Hypothalamus (tissue), 51 donors: ENCODE measurements at places on chromosomes 1 and 21.
A peak's percentile ranks its signal among the peaks of the same experiment; 100 is the strongest.

GRCh38 chr1:113353580-113353979 lies 36.7 kb upstream of the MAGI3 start:
- DNase-seq: no peak

DNA sequence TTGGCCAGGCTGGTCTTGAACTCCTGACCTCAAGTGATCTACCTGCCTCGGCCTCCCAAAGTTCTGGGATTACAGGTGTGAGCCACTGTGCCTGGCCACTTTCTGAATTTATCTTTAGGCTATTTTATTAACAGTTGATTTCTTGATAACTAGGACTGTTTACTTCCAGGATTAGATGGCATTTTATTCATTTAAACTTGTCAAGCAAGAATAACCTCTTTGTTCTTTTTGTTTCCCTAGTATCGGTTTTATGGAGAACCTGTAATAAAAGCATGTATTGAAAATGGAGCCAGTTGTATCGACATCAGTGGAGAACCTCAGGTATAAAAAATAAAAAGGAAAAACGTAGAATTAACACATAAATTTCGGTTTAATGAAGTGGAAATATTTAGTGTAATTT lies 11.5 kb downstream of the SCCPDH start:
- no peak for DNase-seq

- no peak for DNase-seq
Measured at GRCh38 chr1:97999320-97999719, 78.5 kb upstream of the DPYD start.

- DNase-seq: no peak
Measured at GRCh38 chr1:93880731-93881130, 1.7 kb upstream of the DNTTIP2 start.

- DNase-seq: no peak
Measured at GRCh38 chr1:164587617-164588501, 28.9 kb downstream of the PBX1 start.

- no peak for DNase-seq
Measured at GRCh38 chr1:85356130-85356529, 79.7 kb upstream of the BCL10 start.

DNA sequence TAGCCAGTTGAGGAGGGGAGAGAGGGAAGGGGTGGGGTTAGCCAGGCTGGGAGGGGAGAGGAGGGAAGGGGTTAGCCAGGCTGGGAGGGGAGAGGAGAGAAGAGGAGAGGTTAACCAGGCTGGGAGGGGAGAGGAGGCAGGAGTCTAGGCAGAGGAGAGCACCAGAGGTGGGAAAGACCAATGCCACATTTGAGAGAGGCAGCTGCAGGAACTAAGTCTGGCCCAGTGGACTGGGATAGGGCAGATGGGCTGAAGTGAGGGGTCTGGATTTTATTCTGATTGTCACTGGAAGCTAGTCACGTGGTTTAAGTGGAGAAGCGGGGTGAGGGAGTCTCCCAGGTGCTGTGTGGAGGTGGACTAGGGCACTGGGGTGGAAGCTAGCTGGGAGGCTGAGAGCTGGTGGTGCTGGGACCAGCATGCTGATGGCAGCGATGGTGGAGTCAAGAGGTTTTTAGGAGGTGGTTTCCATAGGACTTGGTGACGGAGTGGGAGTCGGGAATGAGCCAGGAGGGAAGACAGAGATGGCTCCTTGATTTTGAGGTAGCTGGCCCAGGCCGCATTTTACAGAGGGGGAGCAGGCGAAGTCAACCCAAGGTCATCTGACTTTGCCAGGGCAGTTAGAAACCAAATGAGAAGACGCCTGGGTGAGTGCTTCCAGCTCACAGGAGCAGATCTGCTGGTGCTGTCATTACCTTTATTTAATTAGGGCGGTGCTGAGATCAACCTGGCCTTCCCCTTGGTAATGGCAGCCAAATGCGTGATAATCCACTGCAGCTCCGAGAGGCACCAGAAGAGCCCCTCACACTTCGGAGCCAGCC lies 42.8 kb downstream of the DISP3 start:
- DNase-seq: no peak

- DNase-seq: no peak
Measured at GRCh38 chr1:201356701-201357100, 20.8 kb downstream of the TNNT2 start.

DNA sequence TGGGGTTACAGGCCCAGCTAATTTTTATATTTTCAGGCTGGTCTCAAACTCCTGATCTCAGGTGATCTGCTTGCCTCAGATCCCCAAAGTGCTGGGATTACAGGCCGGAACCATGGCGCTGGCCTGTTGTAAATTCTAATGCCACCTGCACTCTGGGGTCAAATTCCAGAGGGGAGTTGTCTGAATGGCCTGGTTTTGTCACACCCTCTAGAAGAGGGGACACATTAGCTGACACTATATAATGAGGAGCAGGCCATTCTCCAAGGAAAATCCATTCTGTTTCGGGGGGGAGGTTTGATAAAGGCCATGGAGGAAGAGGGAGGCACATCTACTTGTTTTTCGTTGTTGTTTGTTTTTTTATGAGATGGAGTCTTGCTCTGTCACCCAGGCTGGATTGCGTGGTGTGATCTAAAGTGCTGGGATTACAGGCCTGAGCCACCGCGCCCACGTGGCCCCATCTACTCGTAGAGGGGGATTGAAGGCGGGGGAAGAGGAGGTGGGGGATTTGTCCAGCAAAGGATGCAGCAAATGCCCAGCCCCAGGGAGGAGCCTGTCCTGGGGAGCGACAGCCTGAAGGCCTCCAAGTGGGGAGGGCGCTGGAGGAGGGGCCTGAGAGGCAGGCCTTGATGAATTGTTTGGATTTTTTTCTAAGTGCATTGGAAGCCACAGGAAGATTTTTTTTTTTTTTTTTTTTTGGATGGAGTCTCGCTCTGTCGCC lies 78.4 kb upstream of the SLC45A1 start:
- no peak for DNase-seq

DNA sequence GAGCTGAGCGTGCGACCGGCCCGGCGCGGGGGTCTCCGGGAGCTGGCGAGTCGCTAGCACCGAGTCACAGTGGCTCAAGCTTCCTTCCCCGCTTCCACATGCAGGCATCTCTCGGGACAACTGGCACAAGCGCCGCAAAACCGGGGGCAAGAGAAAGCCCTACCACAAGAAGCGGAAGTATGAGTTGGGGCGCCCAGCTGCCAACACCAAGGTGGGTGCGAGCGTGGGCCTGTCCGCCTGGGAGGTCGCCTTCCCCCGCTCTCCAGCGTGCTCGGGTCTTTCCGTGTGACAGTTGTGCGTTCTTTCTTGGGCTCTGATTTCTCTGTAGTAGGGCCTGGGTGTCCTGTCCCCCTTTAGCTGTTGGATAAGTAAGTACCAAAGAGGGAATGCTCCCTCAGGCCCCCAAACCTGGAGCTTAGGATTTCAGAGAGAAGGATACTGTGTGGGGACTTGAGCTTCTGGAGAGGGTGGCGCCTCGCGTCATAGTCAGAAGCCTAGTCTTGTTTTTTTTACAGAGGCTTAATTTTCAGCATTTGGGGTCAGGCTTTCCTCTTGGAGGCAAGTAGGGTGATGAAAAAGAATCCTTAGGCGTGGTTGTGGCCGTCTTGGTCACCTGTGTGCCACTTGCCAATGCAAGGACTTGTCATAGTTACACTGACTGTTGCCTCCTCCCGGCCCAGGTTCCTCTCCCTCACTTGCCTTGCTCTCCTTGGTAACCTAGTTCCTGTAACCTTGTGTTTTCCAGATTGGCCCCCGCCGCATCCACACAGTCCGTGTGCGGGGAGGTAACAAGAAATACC lies 790 bp downstream of the RPS8 start:
- peak; percentile 53 for DNase-seq

- no peak for DNase-seq
Measured at GRCh38 chr1:1020415-1021009, 592 bp downstream of the AGRN start.

DNA sequence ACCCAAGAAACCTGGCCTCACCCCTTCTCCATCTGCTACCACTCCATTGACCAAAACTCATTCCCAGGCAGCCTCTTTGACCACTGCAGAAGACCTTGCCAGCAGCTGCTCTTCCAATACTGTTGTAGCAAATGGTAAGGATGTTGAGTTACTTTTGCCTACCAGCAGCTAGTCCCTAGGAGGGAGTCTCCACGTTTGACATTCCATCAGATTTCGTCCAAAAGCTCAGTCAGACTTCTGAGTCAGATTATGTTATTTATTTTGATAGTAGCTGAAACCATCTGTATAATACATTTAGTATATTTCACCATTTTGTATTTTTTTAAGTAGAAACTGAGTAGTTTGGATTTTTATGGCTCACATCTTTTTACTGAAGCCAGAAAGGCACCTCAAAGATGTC lies 51.5 kb upstream of the WNT2B start:
- DNase-seq: no peak

GRCh38 chr1:229119876-229120275 lies 151.0 kb upstream of the RAB4A start:
- DNase-seq: no peak

- DNase-seq: no peak
Measured at GRCh38 chr1:43914576-43915525, 18.8 kb upstream of the ARTN start.

- no peak for DNase-seq
Measured at GRCh38 chr21:24160528-24160927, 1446.8 kb downstream of the MRPL39 start.

DNA sequence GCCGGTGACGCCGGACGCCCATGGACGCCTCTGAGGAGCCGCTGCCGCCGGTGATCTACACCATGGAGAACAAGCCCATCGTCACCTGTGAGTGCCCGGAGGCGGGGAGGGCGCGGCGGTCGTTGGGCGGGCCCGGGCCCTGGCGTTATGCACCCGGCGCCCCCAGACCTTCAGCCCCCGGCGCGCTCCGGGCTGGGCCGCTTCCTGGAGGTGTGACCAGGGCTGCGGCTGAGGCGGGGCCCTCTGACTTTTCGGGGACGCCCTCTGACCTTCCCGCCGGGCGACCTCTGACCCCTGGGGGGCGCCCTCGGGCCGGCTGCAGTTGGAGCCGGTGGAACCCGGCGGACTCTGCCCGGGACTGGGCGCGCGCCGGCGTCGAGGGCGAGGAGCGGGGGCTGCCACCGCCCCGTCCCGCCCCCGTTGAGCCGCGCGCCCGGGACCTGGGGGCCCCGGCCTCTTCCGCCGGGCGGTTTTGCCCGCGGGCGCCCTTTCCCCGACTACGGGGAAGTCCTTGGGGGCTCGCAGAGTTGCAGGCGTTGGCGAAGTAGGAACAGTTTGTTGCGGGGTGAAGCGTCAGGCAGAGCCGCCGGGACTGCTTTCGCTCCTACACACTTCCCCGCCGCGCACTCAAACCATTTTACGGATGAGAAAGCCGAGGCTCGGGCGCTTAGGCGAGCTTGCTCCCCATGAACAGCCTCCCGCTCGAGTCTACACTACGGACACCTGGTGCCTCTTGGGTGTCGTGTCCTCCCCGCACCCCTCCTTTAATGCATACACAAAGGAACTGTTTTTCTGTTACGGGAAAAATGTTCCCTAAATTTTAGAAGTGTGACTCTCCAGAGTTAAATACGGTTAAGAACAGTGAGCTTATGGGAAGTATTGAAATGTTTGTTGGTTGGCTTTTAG lies 618 bp downstream of the TRAPPC10 start:
- peak; percentile 30 for DNase-seq

DNA sequence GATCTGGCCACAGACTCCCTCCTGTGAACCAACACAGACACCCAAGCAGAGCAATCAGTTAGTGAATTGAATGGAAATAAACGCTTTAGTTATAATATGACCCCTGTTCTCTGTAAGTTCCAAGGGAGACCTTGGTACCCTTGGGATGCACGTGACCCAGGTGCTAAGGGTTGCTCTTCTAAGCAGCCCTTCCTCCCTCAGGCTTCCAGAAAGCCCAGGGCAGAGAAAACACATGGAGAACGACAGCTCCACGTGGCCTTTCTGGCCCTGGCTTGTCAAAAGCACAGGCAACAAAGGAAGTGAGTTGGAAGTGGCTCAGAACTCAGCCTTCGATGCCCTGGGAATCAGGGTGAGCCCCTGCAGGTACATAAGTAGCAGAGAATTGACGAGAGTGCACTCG lies 57.4 kb downstream of the LACTBL1 start:
- no peak for DNase-seq

GRCh38 chr21:46058431-46059145 lies 39.3 kb upstream of the COL6A2 start:
- DNase-seq: no peak

GRCh38 chr21:41032541-41032940 lies 135.4 kb upstream of the BACE2 start:
- no peak for DNase-seq

DNA sequence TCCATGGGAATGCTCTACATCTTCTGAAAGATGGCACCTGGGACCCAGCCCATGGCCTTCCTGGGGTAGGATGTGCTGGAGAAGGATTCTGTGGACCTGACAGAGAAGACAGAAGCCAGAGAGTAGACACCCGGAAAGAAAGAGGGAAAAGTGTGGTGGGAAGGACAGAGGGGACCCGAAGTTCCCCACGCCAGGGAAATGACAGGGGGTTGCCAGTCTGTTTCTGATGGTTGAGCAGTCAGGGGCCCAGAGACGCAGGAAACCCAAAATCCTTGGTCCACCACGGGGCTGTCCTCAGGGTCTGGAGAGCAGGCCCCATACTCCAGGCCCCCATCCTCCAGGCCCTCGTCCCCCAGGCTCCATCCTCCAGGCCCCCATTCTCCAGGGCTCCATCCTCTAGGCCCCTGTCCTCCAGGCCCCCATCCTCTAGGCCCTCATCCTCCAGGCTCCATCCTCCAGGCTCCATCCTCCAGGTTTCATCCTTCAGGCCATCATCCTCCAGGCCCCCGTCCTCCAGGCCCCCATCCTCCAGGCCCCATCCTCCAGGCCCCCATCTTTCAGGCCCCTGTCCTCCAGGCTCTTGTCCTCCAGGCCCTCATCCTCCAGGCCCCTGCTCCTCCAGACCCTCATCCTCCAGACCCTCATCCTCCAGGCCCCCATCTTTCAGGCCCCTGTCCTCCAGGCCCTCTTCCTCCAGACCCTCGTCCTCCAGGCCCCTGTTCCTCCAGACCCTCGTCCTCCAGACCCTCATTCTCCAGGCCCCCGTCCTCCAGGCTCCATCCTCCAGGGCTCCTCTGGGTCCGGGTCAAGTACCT lies 1.0 kb upstream of the TFF2 start:
- no peak for DNase-seq

GRCh38 chr1:115115521-115116161 lies 26.3 kb upstream of the TSPAN2 start:
- no peak for DNase-seq

DNA sequence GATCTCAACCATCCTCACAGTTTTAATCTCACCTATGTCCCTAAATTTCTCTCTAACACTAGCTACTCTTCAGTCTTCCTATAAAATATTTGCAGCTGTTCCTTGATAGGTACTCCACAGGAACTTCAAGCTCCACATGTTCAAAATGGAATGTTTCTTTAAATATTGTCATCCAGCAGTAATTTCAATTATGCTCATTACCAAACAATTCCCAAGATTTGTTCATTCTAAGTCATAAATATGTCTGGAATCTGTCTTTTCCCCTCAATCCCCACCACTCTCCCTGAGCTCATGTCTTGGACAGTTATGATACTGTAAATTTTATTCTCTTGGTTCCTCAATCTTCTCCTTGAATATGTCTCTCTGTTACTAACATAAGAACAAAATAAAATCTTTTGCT lies 214.4 kb downstream of the NRIP1 start:
- no peak for DNase-seq
